NCI-H345 (cell line): ENCODE measurements at places on chromosomes 3 and 15.
A peak's percentile ranks its signal among the peaks of the same experiment; 100 is the strongest.

- no peak for DNase-seq
Measured at GRCh38 chr3:50269977-50270413, 1.0 kb downstream of the SEMA3B start.

- no peak for DNase-seq
Measured at GRCh38 chr15:80991421-80991820, 1.8 kb upstream of the MESD start.

GRCh38 chr15:66249605-66250174 lies 3.9 kb downstream of the MEGF11 start:
- DNase-seq, result no peak

GRCh38 chr3:177141899-177142646 lies 55.2 kb downstream of the TBL1XR1 start:
- DNase-seq, result no peak

- no peak for DNase-seq
Measured at GRCh38 chr15:26451995-26452394, 320.9 kb downstream of the GABRB3 start.

DNA sequence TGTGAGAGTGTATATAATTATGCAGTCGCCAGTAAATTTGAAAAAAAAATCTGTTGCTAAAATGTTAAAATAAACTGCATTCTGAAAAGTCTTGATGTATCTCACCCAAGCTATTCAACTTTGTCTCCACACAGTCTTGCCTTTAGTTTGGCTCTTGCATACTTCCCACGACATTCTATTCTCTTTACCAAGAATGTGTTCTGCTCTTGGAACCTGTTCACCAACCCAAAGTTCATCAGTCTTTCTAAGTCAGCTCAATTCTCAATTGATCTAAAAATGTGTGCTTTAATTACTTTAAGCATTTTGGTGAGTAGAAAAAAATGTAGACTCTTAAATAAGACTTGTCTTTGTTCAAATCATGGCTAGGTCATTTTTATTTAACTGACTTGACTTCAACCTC lies 657.7 kb upstream of the TBL1XR1 start:
- no peak for DNase-seq

- DNase-seq, result peak; percentile 38
Measured at GRCh38 chr15:79923079-79923514, 26.3 kb upstream of the MTHFS start.

- no peak for DNase-seq
Measured at GRCh38 chr15:58419803-58420524, 11.8 kb upstream of the LIPC start.

DNA sequence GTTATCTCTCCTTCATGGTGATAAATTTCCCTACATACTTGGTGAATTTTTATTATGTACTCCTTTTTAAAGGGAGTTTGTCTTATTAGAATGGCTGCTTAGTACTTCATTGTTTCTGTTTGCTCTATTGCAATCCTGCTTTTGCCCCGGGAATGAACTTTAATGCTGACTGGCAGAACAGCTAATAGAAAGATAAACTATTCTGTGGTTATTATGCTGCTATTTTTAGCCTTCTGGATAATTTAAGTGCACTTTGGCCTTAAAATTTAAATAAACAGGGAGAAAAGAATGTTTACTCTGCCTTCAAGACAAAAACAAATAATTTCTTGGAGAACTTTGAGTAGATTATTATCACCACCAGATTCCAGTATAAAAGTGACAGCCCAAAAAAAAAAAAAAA lies 413.8 kb upstream of the CCDC54 start:
- no peak for DNase-seq

DNA sequence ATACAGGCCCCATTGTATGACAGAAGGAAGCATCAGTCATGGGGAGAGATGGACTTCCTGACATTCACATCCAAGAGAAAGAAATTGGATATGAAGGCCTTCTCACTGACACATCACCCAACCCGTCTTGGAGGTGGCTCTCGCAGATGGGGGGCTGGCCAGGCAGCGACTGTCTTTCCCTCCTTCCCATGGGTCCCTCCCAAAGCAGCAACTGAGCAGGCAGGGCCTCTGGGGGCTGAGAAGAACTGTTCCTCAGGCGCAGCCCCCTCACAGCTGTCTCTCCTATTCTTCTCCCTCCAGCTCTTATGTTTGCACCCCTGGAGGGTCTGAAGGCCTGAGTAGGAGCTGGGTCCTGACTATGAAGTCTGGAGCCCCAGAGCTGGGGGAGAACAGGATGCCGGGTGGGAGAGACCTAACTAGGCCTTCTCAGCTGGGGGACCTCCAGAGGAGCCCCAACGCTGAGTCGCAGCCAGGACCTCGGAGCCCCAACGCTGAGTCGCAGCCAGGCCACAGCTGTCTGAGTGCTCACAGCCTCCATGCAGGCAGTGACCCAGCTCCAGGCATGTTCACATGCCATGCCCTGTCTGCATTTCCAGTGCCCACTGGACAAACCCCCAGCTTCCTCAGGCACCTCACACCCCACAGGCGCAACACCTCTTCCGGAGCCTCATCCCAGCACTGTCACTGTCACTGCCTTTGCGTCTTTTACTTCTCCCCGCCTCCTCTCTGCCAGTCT lies 29.6 kb downstream of the UMPS start:
- DNase-seq, result no peak

- peak; percentile 53 for DNase-seq
Measured at GRCh38 chr15:91223863-91224262, 123.8 kb downstream of the SV2B start.

DNA sequence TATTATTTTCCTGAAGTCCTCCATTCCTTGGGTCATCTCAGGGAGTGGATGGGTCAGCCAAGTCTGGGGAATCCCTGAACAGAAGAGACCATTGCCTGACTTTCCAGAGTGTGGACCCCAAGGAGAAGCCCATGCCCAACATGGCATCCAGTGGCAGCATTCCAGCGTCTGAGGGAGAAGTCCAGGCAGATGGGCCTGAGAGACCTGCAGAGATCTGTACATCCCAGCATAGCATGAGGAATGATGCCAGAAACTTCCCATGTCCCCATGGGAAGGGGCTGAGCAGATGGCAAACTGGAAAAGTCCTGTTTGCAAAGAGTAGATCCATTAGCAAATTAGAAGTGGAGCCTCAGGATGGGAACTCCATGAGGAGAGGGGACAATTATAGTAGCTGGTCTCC lies 17.6 kb upstream of the COLQ start:
- DNase-seq, result no peak
